Lower leg skin (tissue), 4 donors: ENCODE measurements at places on chromosomes 12 and 14. TPM values are rescaled to one million over a fixed set of nuclear protein-coding genes. Genes with fewer than 3 reads are reported as not detected.

The RTN1 gene
- 5.6 TPM for total RNA-seq

The P2RX7 gene
- total RNA-seq, result 9.8 TPM

The ZNF705A gene
- not detected for total RNA-seq

The CCDC184 gene
- not detected for total RNA-seq

DNA sequence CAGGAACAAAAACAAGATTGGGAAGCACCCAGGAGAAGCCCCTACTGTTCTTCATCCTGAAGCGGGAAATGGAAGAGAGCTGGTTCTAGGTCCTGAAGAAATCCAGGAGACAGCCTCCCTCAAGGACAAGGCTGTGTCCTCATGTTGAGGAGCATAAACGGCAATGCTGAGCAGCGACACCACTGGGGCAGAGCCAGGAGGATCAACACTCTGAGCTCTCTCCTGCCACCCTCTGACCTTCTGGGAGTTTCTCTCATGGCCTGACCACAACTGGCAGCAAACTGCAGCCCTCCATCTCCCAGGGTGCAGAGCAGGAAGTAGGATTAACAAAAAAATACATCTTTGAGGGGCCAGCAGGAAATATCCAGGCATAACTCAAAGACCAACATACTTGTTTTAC is 1292.2 kb upstream of the TMEM132C start:
- DNase-seq, result no peak

DNA sequence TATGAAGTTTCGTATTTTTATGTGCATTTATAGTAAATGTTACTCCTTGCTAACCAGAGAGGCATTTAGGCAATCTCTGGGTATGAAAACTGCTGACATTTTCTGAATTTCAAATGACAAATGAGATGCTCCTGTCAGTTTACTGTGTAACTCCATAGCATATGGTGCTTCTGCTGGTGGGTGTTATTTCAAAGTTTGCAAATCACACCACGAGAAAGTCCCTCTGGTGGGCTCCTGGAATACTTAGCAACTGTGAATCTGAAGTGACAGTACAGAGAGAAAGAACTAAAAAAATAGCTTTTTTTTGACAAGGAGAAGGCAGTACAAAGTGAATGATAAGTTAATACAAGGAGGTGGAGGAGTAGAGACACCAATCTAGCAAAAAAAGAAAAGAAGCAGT is 161.5 kb downstream of the DERA start:
- no peak for DNase-seq

GRCh38 chr12:3789838-3790237 is 36.9 kb upstream of the CRACR2A start:
- no peak for DNase-seq

DNA sequence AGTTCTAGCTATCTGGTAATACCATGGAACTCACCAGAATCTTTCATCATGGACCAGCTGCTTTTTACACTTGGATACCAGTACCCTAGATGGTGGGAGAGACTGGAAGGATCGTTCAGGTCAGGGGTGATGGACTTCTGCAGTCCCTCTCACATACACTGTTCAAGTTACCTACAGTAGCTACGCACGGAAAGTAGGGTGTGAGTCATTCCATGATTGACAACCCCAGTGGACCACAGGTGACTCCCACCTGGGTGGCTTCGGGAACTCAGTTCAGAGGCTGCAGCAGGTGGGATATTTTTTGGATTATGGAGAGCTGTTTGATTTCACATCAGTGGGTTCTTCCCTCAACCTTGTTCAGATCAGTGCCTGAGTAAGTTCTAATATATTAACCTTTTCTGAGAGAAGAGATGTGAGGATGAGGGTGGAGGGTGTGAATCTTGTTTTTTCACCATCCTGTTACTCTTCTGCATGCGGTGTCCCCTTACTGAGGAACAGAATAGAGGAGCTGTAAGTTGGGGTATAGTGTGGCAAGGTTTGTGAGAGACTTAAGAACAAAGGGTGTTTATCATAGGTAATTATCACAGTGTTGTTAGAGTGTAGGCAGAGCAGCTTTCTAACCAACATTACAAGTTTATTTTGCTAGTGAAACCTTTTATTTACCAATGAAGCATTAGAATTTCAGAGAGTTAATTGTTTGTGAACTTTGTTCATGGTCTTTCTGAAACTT is 39.6 kb downstream of the PRKCH start:
- no peak for DNase-seq

DNA sequence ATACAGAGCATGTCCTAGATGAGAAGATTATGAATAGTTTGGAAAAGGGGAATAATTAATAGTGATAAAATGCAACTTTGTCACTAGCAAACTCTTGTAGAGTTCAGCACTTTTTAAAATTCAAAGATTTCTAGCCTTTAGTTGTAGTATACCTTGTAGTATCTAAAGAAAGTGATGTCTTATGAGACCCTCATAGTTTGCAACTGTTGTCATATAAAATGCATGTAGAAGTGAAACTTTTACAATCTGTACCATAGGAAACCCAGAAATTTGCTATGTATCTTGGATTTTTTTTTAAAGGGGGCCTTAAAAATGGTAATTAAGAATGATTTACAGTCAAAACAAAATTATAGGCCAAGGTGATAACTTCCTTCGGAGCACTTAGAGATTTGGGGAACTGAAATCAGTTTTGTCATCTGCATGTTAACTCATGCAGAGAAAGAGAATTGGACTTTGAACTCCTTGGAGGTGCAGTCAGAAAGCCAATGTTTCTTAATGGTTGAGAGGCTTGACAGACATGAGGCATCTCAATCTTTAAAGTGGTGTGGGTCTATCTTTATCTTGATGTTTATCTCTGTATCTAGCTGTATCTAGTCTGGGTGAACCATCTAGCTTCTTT is 1.3 kb downstream of the LRRK2 start:
- no peak for DNase-seq
